ENCODE measurements at places on chromosomes 1 and 21.

GRCh38 chr1:231036416-231036815 is 3.6 kb downstream of the FAM89A start:
- no peak for DNase-seq

GRCh38 chr1:168636642-168637111 is 60.3 kb downstream of the XCL1 start:
- DNase-seq = no peak

DNA sequence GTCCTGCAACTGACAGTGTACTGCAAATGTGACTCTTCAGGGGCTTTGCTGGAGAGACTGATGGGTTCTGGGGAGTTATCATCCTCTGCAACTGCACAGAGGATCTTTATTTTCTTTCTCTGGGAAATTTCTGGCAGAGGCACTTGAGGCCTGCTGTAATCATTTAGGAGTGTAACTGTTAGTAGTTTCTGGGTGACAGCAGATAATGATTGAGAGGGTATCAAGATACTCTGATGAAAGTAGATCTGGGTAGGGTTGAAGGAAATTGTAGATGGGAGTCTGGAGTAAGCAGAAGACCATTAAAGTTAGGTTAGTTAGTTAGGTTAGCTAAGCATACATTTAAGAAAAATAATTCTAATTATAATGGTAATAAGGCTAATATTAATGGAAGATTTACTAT is 11.0 kb upstream of the DDR2 start:
- no peak for DNase-seq

- no peak for DNase-seq
Observed at GRCh38 chr1:68378296-68379084, 71.3 kb downstream of the RPE65 start.

- peak; percentile 49 for DNase-seq
Observed at GRCh38 chr1:27071049-27071416, 58.4 kb upstream of the TENT5B start.

DNA sequence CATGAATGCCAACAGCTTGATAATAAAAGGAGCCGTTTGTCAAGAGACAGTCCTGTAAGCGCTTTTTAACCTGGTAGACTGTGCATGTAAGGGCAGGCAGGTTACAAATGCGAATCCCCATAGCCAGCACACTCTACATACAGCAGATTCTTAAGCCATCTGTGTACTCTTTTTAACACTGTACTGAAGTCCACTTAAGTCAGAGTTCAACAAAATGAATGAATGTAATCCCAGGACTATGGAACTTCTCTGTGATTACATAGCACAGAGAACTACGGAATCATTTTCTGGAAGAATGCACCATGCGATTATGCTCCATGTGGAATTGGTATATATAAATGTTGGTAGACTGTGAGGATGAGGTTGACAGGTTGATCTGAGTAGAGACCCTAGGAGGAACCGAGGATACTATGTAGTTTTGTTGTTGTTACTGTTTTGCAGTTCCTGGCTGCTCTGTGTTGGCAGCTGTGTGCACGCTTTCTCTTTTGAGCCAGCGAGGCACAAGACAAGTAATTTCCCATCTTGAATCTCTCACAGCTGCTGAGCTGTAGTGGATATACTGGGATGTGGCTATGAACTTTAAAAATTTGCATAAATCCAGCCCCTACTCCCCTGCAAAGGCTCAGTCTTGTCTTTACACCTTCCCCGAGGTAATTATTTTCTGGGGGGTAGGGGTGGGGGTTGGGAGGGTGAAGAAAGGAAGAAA is 21.9 kb downstream of the LRRC8D start:
- DNase-seq = no peak

GRCh38 chr1:45393718-45394302 is 53.6 kb upstream of the MUTYH start:
- DNase-seq = no peak

DNA sequence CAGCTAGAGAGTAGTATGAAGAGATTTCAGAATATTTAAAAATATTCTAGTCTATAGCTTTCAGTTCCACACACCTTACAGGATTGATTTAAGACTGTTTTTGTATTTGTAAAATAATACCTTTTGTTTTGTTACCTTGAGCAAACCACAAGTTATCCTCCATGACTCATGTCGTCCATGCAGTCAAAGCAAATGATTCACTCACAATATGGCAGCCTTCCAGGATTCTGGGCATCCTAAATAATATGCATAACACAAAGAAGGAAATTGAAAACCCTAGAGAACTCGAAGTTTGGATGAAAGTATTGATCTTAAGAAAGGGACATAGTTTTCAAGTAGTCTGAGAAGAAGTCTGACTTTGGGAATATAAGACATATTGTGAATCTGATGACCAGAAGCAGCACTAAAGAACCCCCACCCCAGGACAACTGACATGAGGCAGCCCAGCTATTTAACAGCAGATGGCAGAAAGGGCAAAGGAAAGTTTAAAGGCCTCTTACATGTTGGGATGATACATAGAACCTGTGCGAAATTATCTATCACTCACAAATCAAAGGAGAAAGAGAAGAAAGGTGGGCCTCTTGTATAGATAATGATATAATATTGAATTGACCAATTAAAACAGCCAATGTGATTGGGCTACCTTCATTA is 857.9 kb downstream of the BRINP3 start:
- DNase-seq = no peak

DNA sequence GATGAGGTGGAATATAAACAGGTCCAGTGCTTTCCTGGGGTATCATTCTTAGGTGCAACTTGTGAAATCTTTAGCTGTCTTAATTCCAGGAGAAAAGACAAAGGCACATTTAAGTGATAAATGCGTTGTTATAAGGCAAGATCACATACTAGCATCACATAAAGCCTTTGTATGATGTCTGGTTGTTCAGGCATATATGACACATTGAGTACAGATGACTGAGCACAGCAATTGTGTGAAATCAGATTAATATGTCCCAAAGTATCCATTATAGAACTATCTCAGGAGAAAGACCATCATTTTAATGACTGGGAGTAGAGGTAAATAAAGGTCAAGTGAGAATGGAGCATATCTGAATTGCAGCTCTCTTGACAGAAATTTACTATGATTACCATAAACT is 205.1 kb downstream of the PTGER3 start:
- DNase-seq = no peak

DNA sequence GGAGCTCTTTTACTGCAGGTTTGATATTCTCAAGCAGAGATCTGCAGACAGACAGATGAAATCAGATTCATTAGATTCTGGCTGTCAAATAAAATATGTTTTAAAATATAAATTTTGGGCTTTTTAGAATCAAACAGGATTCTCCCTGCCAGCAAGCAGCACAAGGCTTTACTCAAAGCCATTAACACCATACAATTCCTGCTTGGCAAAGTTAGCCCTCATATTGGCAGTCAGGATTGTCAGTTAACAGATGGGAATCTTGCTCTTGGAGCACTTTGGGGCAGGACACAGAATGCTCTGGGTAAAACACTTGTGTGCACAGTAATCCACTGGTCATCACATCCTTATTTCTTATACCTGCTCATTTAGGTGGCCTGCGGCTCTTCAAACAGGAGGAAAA is 560.6 kb upstream of the BEND5 start:
- DNase-seq = no peak

DNA sequence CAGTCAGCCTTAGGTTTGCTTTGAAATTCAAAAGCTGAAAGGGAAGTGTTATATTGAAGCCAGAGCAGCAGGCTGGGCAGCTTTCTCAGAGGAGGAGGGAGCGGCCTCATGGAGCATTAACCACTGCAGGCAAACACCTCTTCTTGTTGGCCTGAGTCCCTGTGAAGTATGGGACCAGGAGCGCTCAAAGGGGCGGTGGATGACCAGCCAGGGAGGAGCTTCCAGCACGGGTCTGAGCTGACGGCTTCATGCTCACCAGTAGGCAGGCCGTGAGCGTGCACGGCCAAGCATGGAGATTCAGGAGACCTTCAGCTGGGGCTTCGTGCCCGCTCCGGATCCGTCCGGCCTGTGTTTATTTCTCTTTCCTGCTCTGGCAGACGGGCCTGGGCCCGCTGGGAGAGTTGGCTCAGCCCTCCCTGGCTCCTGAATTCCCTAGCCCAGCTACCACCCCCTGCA is 245.2 kb downstream of the TRABD2B start:
- no peak for DNase-seq

DNA sequence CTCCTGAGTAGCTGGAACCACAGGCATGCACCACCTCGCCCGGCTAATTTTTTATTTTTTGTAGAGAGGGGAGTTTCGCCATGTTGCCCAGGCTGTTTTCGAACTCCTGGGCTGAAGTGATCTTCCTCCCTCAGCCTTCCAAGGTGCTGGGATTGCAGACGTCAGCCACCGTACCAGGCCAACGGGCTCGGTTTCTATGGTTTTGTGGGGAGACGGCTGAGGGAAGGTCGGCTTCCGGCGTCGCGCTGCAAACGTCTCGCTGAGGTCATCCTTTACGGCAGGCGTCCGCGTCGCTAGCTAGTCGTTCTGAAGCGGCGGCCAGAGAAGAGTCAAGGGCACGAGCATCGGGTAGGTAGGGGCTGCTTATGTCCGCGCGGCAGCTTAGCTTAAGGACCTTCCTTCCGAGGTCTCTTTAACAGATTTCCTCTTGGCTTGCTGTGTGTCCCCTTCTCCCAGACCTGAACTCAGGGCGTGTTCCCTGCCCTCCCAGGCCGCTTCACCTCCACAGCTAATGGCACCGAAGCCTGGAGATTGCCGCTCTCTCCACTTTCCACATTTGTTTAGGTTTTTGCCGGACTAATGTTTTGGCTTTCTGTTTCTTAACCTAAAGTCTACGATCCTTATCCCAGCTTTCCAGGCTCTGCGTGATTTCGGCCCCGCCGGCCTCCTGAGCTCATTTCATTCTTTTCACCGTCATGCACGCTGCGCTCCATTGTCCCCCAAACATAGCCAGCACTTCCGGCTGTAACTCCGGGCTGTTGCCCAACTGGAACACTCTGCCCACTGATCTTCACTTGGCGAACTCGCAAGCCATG is at the start of gene NDUFS5:
Gene NDUFS5, plus strand, starts transcription at position 300 of the 815 bp plus-strand sequence. CDS start 2,375 bp downstream, outside the sequence.
- peak; percentile 88 for DNase-seq

DNA sequence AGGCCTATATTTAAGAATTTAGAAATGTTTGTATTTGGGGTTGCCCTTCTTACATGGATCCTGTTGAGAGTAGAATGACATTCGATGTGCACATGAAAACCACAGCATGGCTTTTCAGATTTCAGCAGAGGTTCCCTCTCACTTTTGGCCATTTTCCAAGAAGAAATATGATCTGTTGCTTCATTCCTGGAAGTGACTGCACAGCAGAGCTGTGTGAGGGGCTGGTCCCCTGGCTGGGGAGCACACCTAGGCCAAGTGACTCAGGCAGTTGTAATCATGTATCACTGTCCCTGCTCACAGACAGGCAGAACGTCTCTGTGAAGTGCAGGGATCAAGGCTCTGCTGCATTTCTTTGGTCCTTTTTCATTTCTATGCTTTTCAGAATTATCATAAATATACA is 32.3 kb downstream of the AGT start:
- DNase-seq = no peak

GRCh38 chr21:18049461-18049860 is 195.2 kb upstream of the CHODL start:
- DNase-seq = no peak

DNA sequence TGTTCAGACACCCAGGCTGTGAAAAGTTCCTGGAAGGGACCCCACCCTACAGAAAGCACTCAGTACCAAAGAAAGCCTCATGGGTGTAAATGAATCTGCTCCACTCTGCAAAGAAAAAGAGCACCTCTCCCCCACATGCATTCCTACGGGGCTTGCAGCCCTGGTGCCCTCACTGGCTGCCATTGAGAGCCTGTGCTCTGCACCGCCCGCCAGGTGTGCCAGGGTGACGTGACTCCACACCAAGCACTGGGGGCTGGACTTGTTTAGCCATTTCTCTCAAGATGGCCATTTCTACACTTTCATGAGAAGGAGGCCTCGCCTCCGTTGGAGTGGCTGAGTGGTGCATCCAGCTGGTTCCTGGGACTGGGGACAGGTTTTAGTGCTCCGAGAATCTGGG is 380.5 kb upstream of the VAMP3 start:
- DNase-seq = no peak

DNA sequence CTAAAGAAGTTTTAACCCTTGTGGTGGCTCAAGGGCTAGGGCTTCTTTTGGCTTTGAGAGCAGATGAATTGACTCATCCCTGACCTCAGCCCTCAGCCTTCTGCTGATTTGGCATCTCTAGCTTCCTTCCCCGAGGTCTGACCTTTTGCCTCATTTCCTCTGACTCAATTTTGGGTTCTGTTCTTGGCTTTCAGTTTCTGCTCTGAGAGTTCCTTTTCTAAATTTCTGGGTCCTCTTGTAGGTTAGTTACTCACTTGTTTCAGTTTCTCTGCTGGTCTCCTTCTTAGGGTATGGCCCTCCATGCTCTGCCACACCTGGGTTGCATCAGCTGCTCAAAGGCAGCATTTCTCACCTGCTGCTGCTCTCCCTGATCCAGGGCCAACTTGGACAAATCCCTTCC is 19.4 kb downstream of the PDE4B start:
- no peak for DNase-seq

GRCh38 chr1:172976222-172977041 is 74.3 kb downstream of the TNFSF18 start:
- DNase-seq = no peak

DNA sequence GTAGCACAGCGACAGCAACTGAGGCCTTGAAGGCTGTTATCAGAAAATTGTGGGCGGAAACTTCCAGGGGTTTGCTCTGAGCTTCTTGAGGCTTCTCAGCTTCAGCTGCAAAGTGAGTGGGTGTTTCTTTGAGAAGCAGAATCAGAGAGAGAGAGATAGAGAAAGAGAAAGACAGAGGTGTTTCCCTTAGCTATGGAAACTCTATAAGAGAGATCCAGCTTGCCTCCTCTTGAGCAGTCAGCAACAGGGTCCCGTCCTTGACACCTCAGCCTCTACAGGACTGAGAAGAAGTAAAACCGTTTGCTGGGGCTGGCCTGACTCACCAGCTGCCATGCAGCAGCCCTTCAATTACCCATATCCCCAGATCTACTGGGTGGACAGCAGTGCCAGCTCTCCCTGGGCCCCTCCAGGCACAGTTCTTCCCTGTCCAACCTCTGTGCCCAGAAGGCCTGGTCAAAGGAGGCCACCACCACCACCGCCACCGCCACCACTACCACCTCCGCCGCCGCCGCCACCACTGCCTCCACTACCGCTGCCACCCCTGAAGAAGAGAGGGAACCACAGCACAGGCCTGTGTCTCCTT is at the start of gene FASLG:
Gene FASLG, plus strand, starts transcription at position 233 of the 583 bp plus-strand sequence. Its CDS starts 99 bp downstream, at position 332.
- no peak for DNase-seq
